ENCODE measurements at places on chromosomes 5 and 9.

GRCh38 chr9:22483528-22484070 lies 37.0 kb downstream of the DMRTA1 start:
- DNase-seq: no peak

DNA sequence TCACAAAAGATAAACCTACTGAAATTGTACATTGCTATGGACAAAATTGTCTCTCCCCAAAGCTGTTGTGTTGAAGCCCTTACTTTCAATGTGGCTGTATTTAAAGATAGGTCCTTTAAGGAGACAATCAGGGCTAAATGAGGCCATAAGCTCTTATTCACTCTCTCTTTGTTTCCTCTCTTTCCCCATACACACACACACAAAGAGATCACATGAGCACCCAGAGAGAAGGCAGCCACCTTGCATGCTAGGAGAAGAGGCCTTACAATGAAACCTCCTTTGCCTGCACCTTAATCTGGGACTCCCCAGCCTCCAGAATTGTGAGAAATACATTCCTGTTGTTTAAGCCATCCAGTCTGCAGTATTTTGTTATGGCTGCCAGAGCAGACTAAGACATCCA lies 1295.6 kb upstream of the CDH6 start:
- DNase-seq: no peak

DNA sequence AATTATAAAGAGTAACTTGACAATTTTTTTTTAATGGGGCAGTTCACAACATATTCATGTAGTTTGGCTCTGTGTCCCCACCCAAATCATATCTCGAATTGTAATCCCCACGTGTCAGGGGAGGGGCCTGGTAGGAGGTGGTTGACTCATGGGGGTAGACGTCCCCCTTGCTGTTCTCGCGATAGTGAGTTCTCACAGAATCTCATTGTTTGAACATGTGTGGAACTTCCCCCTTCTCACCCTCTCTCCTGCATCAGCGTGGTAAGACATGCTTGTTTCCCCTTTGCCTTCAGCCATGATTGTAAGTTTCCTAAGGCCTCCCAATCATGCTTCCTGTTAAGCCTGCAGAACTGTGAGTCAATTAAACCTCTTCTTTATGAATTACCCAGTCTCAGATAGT lies 40.7 kb downstream of the FBXW11 start:
- peak; percentile 67 for DNase-seq

DNA sequence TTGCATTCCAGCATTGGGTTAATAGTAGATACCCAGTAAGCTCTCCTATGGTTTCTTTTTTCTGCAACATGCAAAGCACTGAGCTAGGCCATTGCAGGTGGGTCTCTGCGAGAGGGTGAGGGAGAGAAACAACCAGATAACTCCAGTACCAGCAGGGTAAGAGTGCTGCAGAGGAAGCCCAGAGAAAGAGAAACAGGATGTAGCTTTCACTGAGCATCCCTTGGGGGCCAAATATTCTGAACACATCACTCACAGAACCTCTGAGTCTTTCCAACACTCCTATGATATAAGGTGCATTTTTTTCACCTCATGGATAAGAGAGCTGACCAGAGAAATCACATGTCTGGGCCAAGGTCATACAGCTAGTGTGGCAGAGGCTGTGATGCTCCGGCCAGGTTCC lies 76.7 kb downstream of the TRIM32 start:
- DNase-seq: no peak

DNA sequence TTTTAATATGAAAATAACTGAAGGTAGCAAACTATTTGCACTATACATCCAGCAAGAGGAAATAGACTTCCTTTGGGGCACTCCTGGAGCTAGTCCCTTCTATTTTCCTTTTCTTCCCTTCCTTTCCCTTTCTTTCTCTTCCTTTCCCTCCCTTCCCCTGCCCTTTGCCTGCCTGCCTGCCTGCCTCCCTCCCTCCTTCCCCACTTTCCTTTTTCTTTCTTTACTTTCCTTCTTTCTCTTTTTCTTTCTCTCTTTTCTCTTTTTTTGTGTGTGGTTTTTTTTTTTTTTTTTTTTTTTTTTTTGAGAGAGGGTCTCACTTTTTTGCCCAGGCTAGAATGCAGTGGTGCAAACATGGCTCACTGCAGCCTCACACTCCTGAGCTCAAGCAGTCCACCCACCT lies 17.3 kb upstream of the CXXC5 start:
- no peak for DNase-seq

DNA sequence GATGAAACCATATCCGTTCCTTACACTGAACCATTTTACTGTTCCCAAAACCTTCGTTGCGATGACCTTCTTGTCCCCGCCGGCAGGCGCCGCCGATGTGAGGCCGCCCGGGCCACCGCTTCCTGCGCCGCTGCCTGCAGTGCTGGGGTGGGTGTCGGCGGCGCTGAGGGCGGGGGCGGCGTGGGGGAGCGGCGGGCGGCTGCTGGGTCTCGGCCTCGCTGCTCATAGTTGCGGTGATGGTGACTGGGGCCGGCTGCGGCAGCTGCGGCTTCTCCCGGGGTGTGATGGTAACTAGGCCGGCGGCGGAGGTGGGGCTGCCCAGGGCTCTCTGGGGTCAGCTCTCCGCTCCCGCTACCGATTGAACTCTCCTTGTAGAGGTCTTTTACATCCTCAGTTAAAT lies 14.1 kb upstream of the OR2S2 start:
- no peak for DNase-seq

DNA sequence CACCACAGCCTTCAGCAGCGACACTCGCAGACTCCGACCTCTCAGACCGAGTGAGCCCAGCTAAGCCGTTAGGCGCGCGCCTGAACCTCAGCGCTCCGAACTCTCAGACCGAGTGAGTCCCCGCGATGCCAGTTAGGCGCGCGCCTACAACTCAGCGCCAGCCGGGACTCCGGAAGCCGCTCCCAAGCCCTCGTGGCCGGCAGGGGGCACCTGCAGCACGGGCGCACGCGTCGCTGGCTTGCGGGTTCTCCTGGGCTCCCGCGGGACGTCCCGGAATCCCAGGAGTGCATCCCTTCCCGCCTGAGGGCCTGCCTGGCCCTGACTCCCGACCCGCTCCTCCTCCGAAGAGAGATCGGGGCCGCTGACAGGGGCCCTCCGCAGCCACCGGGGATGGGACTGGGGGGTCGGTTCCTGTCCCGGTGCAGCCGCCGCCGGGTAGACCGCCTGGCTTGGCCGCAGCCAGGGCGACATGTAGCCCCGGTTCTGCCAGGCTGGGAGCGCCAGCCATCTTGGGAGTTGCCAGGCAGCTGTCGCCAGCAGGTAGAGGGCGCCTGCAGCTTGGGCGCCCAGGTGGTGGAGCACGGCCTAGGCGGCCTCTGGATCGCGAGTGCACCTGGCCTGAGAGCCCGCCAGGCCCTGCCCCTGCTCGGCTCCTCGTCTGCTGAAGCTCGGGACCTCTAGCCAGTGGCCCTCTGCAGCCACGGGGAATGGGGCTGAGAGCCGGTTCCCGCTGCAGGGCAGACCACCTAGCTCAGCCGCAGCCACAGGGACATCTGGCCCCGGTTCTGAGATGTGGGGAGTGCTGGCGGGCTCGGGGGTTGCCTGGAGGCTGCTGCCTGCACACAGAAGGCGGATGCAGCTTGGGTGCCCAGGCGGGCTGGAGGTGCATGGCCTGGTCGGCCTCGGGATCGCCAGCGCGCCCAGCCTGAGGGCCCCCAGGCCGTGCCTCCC lies at the start of gene ANKRD18A:
Gene ANKRD18A (minus strand): TSS at position 114 of the 951 bp plus-strand sequence. CDS start 311 bp downstream, outside the sequence.
- DNase-seq: peak; percentile 78

DNA sequence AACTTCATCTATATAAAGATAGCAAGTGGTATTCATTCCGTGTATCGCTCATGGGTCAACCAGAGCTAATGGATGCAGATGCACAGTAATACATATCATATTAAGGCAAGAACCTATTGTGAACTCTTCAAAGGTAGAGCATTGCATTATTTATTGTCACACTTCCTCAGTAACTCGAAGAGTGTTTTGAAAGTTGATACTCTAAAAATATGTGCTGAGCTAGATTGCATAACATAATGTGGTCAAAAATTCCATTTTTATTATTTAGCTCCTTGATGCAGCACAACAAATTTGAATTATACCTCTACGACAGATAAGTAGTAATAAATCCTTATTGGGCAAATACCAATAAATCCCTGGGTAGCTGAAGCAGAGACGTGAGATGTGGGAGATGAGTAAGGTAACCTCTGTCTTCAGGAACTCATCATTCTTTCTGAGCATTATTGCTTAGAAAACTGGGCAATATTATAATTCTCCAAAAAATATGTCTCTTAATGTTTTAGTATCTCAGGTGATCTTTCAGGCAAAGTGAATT lies 70.3 kb downstream of the CDH18 start:
- DNase-seq: no peak

DNA sequence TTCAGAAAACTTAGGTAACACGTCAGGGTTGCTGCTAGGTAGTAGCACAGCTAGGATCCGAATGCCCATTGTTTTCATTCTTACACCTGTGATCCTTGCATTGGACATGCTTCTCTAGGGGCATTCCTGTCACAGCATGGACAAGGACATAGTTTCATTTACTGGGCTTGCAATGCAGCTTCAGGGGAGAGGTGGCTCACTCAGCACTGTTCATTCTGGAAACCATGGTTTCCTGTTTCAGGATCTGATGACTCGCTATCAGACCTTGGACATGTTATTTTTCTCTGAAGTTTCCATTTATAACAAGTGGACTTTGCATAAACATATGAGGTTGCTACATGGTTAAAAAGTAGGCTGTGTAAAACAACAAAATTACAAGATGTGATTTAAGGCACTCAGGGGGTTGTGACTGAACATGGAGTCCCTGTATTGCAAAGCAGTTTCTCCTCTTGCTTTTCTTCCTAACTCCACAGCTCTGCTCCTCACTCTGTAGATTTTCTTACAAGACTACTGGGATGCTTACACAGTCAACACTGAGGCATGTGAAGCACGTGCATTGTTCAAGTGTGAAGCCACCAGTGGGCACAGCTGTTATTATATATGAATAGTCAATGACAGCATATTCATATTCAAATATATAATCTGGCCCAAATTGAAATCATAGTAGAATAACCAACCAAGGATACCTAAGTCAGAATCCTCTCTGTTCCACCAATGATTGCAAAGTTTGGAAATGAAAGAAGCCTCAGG lies 66.1 kb upstream of the STK32A start:
- DNase-seq: no peak

GRCh38 chr5:53037141-53037859 lies 48.1 kb downstream of the ITGA2 start:
- no peak for DNase-seq

GRCh38 chr5:168724227-168724626 lies 145.1 kb upstream of the PANK3 start:
- DNase-seq: no peak

DNA sequence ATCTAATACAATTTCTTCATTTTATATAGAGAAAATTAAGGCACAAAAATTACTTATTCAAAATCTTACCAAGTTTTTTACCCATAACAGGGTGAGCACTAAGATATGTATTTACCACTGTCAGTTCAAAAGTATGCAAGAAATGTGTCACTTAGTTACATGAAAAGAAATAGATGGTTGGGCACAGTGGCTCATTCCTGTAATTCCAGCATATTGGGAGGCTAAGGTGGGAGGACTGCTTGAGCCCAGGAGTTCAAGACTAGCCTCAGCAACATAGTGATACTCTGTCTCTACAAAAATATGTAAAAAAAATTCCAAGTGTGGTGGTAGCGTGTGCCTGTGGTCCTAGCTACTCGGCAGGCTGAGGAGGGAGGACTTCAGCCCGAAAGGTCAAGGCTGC lies 19.4 kb downstream of the YIPF5 start:
- DNase-seq: no peak

DNA sequence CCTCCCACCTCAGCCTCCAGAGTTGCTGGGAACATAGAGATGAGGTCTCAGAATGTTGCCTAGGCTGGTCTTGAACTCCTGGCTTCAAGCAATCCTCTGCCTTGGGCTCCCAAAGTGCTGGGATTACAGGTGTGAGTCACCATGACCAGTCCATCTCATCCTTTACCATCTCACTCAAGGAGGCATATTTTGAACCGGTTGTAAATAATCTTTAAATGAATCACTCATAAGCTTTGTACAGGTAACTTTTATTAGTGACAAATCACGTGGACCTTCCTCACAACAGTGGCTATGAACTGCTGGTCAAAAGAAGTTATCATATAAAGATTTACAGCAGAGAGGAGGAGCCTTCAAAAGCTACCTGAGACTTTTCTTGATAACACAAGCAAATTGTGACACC lies 70.7 kb downstream of the RFK start:
- no peak for DNase-seq

DNA sequence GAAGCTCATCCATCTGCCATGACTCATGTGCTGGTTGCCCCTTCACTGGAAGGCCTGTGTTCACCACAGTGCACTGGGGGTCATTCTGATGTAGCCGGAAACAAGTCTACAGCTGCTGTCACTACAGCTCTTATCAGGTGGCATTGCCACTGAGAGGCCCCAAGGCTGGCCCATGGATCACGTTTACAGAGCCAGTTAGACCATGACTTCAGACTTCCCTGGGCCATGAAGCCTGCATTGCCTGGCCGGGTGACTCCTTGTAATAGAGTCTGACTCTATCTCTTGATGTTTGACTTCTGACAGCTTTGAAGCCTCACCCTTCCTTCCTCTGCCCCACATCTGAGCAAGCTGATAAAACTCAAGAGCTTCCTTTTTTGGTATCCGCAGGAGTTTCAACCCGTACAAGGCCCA lies 473.5 kb upstream of the DAP start:
- no peak for DNase-seq

DNA sequence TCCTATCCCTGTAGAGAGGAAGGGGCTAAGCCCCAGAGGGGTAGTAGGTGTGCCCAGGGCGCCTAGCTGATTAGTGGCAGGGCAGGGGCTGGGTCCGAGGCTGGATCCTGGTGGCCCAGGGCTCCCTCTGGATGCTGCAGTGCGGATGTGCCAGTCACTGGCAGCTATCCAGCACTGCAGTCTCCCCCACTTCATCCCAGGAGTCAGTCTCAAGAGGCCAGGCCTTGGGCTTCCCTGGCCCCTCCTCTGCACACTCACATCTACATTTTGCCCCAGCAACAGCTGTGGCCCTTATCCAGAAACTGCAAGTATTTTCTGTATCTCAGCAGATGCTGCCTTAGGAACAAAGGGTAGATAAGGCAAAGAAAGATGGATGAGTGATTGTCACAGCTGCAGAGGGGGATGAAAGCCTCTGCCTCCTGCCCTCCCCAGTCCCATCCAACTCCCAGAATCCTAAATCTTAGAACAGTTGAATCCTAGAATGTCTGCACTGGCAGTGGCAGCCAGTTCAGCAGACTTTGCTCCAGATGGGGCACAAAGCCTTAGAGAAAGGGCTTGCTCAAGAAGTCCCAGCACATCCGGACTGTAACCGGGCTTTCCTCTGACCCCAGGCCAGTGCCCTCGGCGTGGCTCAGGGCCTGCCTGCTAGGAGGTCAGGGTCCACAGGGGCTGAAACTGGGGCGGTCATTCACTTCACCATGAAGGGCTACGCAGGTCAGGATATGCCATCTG lies 1.6 kb downstream of the ANXA6 start:
- peak; percentile 67 for DNase-seq

- no peak for DNase-seq
These were observed 21.4 kb downstream of the AGXT2 start for GRCh38 chr5:35026280-35026840.
